H1 (cell line): ENCODE measurements at places on chromosomes 11 and 22. TPM values are rescaled to one million over a fixed set of nuclear protein-coding genes. Genes with fewer than 3 reads are reported as not detected.

LIF gene
- 3.3 and 3.5 TPM in 2 replicates for total RNA-seq

TNNI2 gene
- not detected in 2 replicates for total RNA-seq

CDON gene
- 32.5 and 32.9 TPM in 2 replicates for total RNA-seq

GRCh38 chr11:117876341-117877119 lies at the start of gene FXYD6:
Gene FXYD6 (minus strand): TSS chr11:117876658. CDS start chr11:117842776, 33,882 bp downstream.
- peak within 1 kb of the TSS; percentile 87 for H3K4me3 ChIP-seq
- peaks cover 27% of the 10 kb centered on the region for H3K4me1 ChIP-seq
- no peaks in the 10 kb centered on the region for H3K36me3 ChIP-seq
- no peak within 1 kb of the TSS for H3K27ac ChIP-seq
- peaks cover 13% of the 10 kb centered on the region for H3K27me3 ChIP-seq

GRCh38 chr22:45743687-45744086 lies 72.1 kb downstream of the ATXN10 start:
- no peaks in the 10 kb centered on the region for H3K27me3 ChIP-seq
- H3K27ac ChIP-seq: no peak overlapping the region
- no peaks in the 10 kb centered on the region for H3K4me1 ChIP-seq

DNA sequence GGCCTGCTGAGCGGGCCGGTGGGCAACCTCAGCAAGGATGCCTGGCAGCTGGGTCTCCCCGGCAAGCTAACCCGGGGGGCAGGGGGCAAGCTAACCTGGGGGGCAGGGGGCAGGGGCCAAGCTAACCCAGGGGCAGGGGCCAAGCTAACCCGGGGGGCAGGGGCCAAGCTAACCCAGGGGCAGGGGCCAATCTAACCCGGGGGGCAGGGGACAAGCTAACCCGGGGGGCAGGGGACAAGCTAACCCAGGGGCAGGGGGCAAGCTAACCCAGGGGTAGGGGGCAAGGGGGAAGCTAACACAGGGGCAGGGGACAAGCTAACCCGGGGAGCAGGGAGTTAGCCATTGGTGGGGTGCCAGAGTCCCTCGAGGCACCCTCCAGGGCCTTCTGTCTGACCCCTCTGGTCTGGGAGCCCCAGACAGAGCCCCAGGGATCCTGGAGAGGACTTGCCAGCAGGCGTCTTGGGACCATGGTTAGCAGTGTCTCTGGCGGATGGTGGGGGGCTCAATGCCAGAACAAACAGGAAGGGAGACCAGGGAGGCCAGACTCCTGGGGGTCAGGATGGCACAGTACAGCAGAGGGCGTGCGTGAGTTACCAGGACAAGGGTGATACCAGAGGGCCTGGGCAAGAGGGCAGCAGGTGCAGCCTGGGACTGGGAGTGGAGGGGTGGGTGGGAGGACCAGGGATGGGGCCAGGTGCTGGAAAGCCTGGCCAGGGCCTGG lies 16.1 kb downstream of the IGF2 start:
- H3K27me3 ChIP-seq: no peaks in the 10 kb centered on the region
- no peaks in the 10 kb centered on the region for H3K36me3 ChIP-seq
- H3K27ac ChIP-seq: no peak overlapping the region
- H3K4me3 ChIP-seq: no peak overlapping the region
- no peak for DNase-seq

DNA sequence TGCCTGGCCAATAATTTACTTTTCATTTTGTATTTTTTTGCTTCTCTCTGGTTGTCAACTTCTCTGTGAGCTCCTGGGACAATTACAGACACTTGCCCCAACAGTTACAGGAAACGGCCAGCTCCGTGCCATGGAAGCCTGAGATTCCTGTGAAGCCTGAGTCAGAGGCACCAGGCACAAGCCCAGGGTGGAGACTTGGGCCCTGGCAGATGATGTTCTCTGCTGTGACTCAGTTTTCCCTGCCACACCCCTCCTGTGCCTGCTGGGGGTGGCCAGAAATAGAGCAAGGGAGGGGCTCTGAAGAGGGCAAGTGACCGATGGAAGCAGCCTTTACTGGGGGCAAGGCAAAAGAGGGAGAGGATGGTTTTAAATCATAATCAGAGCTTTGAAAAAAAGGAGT lies 4.9 kb downstream of the ATP5MGL start:
- no peak overlapping the region for H3K4me3 ChIP-seq
- H3K36me3 ChIP-seq: peaks cover 10% of the 10 kb centered on the region; the same call in 1 of the 2 replicates
- no peak for DNase-seq
- no peaks in the 10 kb centered on the region for H3K27me3 ChIP-seq

DNA sequence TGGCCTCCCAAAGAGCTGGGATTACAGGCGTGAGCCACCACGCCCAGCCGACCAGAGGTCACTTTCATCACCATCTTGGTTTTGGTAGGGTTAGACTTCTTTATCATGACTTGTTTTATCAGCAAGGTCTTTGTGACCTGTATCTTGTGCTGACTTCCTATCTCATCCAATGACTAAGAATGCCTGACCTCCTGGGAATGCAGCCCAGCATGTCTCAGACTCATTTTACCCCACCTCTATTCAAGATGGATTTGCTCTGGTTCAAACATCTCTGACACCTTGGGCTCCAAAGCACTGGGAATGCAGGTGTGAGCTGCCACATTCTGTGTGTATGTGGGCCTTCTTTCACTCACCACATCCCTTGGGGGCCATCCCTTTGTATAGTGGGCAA lies 5.1 kb upstream of the TALDO1 start:
- no peaks in the 10 kb centered on the region for H3K27me3 ChIP-seq
- H3K4me1 ChIP-seq: peaks cover 9% of the 10 kb centered on the region; the same call in 1 of the 2 replicates
- no peak overlapping the region for H3K4me3 ChIP-seq
- no peak for DNase-seq
